Stimulated activated CD4-positive, alpha-beta T cell treated with anti-CD3 and anti-CD28 coated beads, Interleukin-15, amount 100 ng/mL, for 24 hours (primary cell): ENCODE measurements at places on chromosomes 6 and 20.
A peak's percentile ranks its signal among the peaks of the same experiment; 100 is the strongest.

GRCh38 chr6:53635322-53635721 lies 30.2 kb downstream of the KLHL31 start:
- no peak for DNase-seq

DNA sequence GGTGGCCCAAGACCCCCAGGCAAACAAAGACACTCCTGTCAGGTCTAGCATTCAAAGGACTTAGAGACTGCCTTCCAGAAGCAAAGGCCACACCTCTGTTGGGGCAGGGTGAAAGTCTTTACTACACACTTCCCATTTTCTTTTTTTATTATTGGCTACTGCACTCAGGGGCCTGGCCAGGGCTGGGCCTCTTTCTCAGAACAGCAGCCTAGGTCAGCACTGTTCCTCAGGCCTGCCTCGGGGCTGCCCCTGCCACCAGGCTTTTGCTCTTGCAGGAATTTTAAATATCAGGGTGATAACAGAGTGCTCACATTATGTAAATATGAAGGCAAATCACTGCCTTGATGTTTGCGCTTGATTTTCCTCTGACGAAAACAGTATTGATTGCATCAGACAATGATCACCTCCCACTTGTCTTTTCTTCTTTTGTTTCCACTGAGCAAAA lies 18.5 kb downstream of the GSTA4 start:
- peak; percentile 54 for DNase-seq

DNA sequence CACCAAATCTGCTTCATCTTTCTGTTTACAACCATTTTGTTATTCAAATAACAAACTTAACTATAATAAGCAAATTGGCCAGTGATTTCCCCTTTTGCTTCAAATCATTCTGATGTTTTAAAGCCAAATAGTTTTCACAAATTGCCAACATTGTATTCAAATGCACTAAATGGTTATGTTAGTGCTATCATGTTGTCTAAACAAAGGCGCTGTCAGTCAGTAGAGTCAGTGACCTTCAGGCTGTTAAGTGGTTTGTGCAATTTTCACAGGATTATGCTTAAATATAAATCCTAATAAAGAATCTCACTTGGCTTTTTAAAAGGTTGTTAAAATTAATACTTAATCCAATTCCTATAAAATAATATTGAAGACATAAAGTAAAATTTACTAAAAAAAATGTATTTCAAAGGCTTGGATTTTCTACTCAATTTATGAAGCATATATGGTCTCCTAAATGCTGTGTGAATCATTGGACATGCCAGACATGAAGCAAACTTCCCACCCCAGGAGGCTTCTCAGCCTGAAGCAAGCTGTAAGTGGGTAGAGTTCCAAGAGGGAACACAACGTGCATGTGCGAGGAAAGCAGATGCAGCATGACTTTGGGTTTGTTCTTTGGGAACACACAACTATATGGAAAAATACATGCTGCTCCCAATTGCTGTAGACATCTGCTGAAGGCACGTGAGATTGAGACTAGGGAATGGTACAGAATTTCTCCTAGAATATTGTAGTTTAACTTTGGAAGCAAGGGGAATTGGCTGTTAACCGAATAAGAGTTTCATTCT lies 54.9 kb downstream of the RSPO3 start:
- DNase-seq: no peak

- no peak for DNase-seq
These were observed 241.9 kb downstream of the ADGB start for GRCh38 chr6:146840641-146841040.

GRCh38 chr6:17808609-17809008 lies 101.9 kb upstream of the NUP153 start:
- DNase-seq: no peak
